Stomach (tissue), 19 donors: ENCODE measurements at places on chromosomes 11 and 22. TPM values are rescaled to one million over a fixed set of nuclear protein-coding genes. Genes with fewer than 3 reads are reported as not detected.

The OR5D13 gene
- 0.73 TPM for total RNA-seq

The SLC37A4 gene
- total RNA-seq = 41.7 TPM

The MRGPRE gene
- not detected for total RNA-seq

The PHLDA2 gene
- 3.1 TPM for total RNA-seq

The DDTL gene
- total RNA-seq = 53.6 TPM

The VSTM5 gene
- not detected for total RNA-seq

The PGA5 gene
- total RNA-seq = 5,713 TPM

The KLHL35 gene
- 2.9 TPM for total RNA-seq

The CASP5 gene
- not detected for total RNA-seq

The MS4A6A gene
- 53.2 TPM for total RNA-seq

The KCNK4 gene
- total RNA-seq = not detected

The OR51E1 gene
- 1.5 TPM for total RNA-seq

The RIMBP3C gene
- not detected for total RNA-seq

The DEPDC7 gene
- 2.0 TPM for total RNA-seq

The NPTXR gene
- total RNA-seq = 15.9 TPM

The MS4A12 gene
- total RNA-seq = not detected

The MOGAT2 gene
- 11.4 TPM for total RNA-seq

The PRR5L gene
- not detected for total RNA-seq

The UBQLN3 gene
- total RNA-seq = not detected

The KLHDC7B gene
- not detected for total RNA-seq

The TPST2 gene
- 21.2 TPM for total RNA-seq

The SHISAL1 gene
- 5.8 TPM for total RNA-seq

The NXPE2 gene
- not detected for total RNA-seq

The TMEM191B gene
- total RNA-seq = 1.7 TPM

The ARAP1 gene
- 61.9 TPM for total RNA-seq

The C1QTNF6 gene
- total RNA-seq = 2.0 TPM

The JHY gene
- 2.9 TPM for total RNA-seq

The ADM2 gene
- 1.3 TPM for total RNA-seq

The RASD2 gene
- total RNA-seq = 0.55 TPM

The ANGPTL5 gene
- not detected for total RNA-seq

The APLNR gene
- total RNA-seq = 2.3 TPM

The SOX6 gene
- total RNA-seq = 4.3 TPM

The SF1 gene
- total RNA-seq = 333 TPM

The SSTR3 gene
- not detected for total RNA-seq

The CCDC116 gene
- not detected for total RNA-seq

The GNAZ gene
- total RNA-seq = 17.9 TPM

The CBLIF gene
- total RNA-seq = 456 TPM

The ANAPC15 gene
- 23.8 TPM for total RNA-seq

The CRYBB2 gene
- not detected for total RNA-seq

The KRTAP5-11 gene
- total RNA-seq = not detected

The USP2 gene
- 1.4 TPM for total RNA-seq

The MED15 gene
- 289 TPM for total RNA-seq

The MAPK8IP2 gene
- total RNA-seq = 5.8 TPM

The C11orf42 gene
- not detected for total RNA-seq

The LGR4 gene
- 73.0 TPM for total RNA-seq

The CREB3L1 gene
- total RNA-seq = 42.6 TPM

The ANO9 gene
- 5.7 TPM for total RNA-seq

The POTEH gene
- not detected for total RNA-seq

The CLDN5 gene
- 58.8 TPM for total RNA-seq

The SMTNL1 gene
- total RNA-seq = not detected

The PHF21B gene
- not detected for total RNA-seq

The SLC22A9 gene
- total RNA-seq = not detected

The FBLN1 gene
- 236 TPM for total RNA-seq

The LPXN gene
- 11.6 TPM for total RNA-seq

The CRYBB3 gene
- not detected for total RNA-seq

The FREY1 gene
- total RNA-seq = 9.9 TPM

The C11orf97 gene
- total RNA-seq = not detected

The FZD4 gene
- 19.2 TPM for total RNA-seq

The ANO3 gene
- 0.58 TPM for total RNA-seq

The FAM118A gene
- total RNA-seq = 77.6 TPM
